NCI-H1105 (cell line): ENCODE measurements at places on chromosomes 12 and 14.
A peak's percentile ranks its signal among the peaks of the same experiment; 100 is the strongest.

DNA sequence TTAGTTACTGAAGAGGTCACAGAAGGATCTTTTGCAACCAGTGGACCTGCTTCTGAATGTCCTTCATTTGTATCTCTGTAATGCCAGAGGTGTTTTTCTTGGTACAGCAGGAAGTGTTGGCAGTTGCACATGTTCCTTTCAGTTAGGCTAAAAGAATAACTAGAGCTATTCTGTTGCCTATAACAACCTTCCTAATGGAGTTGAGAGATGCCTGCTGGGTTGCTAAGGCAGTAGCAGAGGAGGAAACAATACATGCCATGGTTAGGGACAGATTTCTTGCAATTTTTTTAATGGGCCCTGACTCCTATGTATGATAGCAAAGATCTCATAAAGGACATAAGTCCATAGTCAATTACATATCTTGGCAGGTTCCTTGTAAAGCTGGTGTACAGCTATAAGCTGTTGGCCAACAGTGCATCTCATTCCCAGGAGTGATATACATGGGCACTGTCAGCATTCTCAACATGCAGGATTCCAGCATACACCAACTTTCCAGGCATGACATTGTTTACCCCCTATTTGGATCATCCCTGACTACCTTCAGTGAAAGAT lies 556.6 kb downstream of the CCER1 start:
- DNase-seq = no peak

DNA sequence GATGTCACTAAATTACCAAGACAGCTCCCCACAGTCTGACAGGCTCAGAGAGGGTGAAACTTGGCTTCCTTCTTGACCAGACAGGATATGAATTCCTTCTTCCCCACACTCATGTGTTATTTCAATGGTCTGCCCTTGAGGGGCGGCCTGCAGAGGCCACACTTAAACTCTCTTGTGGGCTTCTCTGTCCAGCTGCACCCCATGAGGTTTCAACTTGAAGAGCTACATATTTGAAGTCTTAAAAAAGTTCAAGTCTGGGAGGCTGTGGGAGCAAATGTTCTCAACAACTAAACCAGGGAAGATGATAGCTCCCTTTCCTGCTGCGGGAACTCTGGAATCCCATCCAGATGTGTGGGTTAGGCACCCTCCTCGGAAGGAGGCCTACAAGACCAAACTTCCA lies 98.3 kb downstream of the TTC7B start:
- DNase-seq = no peak

- DNase-seq = no peak
Observed at GRCh38 chr14:43399289-43399688, 1107.8 kb downstream of the FSCB start.

DNA sequence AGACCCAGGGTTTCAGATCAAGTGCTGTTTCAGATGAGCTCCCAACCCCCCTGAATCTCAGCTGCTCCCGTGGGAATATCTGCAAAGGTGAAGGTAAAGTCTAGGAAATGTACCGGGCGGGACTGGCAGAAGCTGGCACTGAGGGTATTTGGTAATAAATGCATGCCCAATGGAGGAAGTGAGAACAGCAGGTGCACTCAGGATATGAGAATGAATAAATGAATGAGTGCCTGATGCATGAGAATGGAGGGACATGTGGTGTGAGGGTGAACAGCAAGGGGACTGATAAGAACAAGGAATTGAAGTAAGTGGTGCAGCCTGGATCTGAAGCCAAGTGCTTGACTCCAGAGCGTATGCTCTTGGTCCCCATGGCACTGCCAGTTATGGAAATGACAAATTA lies 11.6 kb downstream of the RAPGEF3 start:
- DNase-seq = no peak

DNA sequence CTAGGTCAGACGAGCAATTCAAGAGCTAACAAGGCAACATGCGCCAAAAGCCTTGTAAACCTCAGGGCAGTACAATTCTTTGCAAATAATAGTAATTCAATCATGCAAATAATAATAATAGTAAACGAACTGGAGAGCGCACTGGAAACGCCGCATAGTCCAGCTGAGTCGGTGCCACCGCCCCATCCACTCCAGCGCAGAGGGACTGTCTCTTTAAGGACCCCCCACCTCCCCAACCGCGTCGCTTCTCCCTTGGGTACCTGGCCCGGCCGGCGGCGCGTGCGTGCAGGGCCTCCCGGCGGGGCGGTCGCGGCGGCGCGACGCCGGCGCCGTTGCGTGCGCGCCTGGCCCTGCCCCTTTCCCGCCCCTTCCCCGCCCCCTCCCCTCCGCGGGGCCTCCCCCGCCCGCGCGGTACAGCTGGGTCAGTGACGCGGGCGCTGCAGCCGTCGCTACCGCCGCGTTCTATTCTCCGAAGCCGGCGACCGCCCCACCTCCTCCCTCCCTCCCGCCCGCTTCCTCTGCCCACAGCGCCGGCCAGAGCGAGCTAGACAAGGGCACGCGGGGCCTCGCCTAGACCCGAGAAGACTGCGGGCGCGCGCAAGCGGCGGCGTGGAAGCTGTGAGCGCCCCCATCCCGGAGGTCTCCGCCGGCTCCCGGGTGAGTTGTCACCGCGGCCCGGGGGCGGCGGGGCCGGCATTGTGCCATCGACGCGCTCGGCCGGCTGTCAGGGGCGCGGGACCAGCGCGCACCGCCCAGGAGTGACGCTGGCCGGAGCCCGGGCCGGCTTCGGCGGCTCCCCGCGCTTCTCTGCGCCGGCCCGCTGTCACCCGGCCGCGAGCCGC lies at the start of gene SUSD6:
SUSD6 (plus strand) TSS at position 425 of the 842 bp plus-strand sequence. CDS start 46,997 bp downstream, outside the sequence.
- peak; percentile 94 for DNase-seq

DNA sequence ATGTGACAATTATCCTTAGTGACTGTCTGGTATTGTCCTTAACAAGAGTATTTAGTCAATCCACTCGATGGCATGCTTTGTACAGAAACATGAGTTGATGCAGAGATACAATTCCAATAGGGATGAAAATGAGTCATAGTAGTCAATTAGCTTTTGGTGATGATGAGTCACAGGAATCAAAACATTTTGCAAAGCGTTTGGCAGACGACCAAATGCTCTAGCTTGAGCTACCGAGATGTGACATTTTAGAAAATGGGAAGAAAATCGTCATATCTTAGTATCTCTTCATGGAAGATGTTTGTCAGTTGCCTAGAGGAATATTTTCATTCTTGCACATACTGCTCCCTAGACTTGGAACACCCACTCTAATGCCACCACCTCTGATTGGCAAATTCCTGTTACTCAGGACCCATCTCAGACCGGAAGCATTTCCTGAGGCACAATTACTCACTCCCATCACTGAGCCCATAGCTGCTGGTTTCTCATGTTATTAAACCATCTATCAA lies 95.0 kb downstream of the LMNTD1 start:
- DNase-seq = peak; percentile 29
